ENCODE measurements at places on chromosomes 12 and 14.

- DNase-seq = no peak
Measured at GRCh38 chr12:105209091-105209490, 26.9 kb downstream of the APPL2 start.

GRCh38 chr12:95622879-95623278, 71.6 kb upstream of the USP44 start:
- DNase-seq = no peak

GRCh38 chr12:12929696-12930095, 22.3 kb downstream of the GPRC5D start:
- DNase-seq = no peak

DNA sequence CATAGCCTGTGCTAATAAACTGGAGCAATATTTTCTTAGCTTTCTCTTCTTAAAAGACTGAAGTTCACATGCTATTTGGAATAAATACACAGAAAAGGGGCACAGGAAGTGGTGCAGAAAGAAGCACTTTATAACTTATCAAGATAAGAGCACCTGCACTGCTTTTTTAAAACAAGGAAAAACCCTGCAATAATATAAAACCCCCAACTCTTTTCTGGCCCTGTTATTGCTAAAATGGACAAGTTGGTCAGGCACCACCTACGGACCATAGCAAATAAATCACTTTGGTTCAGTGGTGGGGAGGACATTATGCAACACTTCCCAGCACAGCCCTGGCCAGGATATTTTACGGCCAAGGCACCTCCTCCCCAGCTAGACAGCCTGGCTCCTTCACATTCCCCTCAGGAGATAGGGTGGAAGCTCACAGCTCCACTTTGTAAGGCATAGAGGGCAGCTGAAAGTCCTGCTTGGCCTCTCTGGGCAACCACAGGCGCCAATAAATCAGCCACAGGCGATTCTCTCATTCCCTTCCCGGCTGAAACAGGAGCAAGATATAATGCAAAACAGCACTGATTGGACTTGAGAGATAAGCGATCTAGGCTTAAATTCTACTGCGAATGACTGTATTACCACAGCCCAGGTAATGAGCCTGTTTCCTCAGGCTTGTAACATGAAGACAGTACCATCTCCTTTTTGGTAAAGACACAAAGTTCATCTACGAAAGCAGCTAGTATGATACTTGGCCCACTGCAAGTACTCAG, 2.0 kb downstream of the ZBTB25 start:
- no peak for DNase-seq

- DNase-seq = no peak
Measured at GRCh38 chr12:25984759-25985158, 26.3 kb downstream of the RASSF8 start.

GRCh38 chr12:66191547-66192126, 2.6 kb downstream of the IRAK3 start:
- DNase-seq = no peak

DNA sequence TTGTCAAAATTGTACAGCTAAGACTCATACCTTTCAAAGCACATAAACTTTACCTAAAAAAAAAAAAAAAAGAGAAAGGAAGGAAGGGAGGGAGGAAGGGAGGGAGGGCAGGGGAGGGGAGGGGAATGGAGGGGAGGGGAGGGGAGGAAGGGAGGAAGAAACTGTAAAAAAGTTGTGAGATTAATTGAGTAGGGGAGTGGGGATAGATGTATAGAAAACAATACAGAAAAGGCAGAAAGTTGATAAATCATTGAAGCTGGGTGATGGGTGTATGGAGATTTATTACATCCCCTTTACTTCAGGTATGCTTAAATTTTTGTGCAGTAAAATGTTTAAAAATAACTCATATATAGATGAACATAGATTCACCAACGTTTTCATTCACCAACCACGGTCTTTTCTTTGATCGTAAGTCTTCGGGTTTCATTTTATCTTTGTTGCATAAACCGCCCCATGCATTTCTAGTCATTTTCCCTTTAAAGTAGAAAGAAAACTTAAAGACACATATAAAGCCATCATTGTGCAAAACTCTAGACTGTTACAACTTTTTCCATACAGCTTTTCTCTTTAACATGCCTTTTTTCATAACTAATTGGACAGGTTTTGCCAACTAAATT, 191.2 kb upstream of the KRR1 start:
- DNase-seq = no peak

DNA sequence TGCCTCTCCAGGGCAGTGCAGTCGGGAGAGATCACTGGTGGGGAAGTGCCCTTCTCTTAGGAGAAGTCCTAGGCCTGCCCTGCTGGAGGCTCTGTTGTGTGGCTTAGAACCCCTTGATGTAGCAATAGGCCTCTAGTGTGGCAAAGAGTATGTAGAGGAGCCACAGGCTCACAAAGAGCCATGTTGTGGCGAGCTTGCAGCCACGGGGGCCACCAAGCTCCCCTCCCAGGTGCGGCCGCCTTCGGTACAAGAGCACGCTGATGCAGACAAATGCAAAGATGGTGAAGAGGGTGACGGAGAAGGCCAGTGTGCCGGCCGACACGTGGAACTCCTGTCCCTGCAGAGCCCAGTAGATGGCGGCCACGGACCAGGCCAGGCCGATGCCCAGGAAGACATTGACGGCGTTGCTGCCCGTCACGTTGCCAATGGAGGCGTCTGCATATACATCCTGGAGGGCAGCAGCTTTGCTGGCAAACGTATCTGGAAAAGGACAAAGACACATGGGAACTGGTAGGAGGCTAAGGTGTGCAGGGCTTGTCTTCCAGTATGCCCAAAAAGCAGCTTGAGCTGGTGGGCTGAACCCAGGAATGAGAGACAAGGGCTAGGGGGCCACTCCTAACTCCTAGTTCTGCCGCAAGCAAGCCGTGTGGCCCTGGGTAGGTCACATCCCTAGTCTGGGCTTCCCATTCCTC, 142.8 kb downstream of the SLC8A3 start:
- no peak for DNase-seq
